Pulmonary artery endothelial cell (primary cell): ENCODE measurements at places on chromosomes 7 and 10. TPM values are rescaled to one million over a fixed set of nuclear protein-coding genes. Genes with fewer than 3 reads are reported as not detected.

DNA sequence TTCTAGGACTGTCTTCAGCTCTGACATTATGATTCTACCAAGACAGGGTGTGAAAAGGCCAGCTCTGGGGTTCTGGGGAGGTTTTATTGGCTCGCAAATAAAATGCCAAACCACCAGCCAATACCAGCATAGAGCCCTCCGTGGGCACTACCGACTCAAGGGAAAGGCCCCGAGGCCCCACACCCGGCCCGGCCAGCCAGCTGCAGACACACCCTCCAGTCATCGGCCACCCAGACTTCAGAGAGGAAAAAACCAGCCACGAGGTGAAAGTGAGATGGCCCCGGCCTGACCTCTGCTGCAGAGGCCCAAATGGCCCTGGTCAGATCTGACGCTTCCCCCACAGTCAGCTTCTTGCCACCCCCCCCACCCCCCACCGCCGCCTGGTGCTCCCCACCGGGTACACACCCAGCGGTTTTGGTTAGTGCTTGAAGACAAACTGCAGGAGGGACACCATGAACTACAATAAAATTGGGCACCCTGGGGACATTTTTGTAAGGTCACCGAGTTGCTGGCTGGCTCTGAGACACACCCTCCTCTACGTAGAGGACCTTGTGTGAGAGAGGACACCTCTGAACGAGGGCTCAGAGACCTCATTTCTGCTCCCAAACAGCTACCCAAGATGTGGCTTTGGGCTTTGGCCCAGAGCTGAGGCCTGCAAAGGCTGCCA, 79.9 kb downstream of the PRKAG2 start:
- DNase-seq: no peak

GRCh38 chr10:103466734-103467133, 8.0 kb upstream of the CALHM1 start:
- no peak for DNase-seq

GRCh38 chr10:28619455-28619854, 57.9 kb upstream of the BAMBI start:
- DNase-seq: no peak

SFRP5 gene
- total RNA-seq: not detected in 2 replicates

GRCh38 chr7:74101061-74101681, 17.6 kb downstream of the LIMK1 start:
- no peak for DNase-seq

DNA sequence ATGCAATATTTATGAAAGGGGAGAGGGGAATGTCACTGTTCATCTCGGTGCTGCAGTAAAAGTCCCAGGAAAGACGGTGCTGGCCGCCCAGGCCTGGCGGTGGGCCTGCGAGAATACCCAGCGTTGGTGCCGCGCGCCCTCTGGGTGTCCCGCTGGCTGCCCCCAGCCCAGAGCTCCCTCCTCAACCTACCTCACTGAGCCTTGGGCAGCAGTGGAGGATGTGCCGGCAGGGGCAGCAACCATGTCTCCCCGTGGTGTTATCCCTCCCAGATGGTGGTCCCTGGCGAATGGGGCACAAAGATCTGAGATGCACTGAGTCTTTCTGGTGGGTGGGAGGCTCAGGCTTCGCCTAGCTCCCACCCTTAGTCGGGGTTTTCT, 9.5 kb upstream of the TLX1 start:
- no peak for DNase-seq

GRCh38 chr10:3761021-3761686, 23.9 kb downstream of the KLF6 start:
- DNase-seq: no peak

PDLIM1 gene
- 46.5 and 58.0 TPM in 2 replicates for total RNA-seq

CYP2C8 gene
- total RNA-seq: not detected in 2 replicates

DNA sequence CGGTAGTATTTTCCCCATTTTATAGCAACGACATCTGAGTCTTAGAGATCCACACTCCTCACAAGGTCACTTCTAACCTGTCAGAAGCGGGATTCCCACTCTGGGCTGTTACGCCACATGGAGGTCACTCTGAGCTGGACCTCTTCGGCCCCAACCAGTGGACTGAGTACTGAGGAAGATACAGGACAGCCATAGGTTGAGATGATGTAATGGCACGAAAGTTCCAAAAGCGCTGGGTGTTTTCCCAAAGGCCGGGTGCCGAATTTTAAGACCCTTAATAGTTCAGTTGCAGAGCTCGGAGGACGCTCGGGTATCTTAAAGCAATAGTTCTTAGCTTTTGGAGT, 699 bp downstream of the GHITM start:
- no peak for DNase-seq

SCIN gene
- total RNA-seq: under 0.01 and 0.18 TPM in 2 replicates

DNA sequence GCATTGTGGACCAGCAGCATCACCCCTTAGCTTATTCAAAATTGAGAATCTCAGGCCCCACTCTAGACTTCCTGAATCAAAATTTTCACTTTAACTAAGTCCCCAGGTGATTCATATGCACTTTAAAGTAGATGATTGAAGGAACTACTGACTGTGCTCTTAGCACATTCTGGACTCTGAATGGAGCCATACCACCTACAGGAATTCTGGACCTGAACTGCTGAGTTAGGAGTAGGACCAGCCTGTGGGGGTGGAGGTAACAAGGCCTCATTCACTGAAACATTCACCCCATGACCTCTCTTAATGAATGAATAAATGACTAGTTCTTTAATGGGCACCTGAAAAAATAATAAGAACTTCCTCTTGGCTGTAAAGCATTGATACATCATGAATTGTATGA, 7.3 kb downstream of the PDK4 start:
- no peak for DNase-seq

DNA sequence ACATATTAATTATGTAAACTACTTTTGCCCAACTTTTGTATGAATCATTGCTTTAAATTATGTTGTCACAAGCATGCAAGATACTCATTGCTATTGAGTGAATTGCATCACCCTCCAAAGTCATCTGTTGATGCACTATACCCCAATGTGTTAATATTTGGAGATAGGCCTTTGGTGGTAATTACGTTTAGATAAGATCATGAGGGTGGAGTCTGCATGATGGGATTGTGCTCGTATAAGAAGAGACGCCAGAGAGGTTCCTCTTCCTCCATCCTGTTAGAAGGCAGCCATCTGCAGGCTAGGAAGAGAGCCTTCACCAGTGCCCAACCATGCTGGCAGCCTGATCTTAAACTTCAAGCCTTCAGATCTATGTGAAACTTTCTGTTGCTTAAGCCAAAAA, 95.3 kb upstream of the MAGI2 start:
- no peak for DNase-seq

FEZF1 gene
- not detected in 2 replicates for total RNA-seq

DNA sequence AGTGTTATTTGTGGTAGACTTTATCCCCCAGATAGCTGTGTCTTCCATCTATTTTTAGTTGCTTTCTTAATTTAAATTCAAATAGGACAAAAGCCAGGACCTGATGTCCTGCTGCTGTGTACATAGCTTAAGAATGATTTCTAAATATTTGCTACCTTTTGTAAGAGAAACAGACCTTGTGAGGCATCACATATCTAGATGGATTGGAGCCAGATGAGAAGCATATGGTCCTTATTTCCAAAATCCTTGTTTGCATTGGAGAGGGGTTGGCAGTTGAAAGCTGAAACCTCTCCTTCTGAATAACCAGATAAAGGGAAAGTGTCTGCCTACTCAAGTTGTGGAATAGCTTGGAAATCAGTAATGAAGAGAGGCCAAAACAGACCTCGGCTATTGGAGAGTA, 50.7 kb upstream of the AMPH start:
- DNase-seq: no peak
